ENCODE measurements at places on chromosomes 11 and 22.
A peak's percentile ranks its signal among the peaks of the same experiment; 100 is the strongest.

- H3K27ac ChIP-seq: no peak overlapping the region
- no peaks in the 10 kb centered on the region for H3K36me3 ChIP-seq
- H3K4me3 ChIP-seq: peak overlapping the region; percentile 25
- no peak for DNase-seq
- peaks cover 13% of the 10 kb centered on the region for H3K4me1 ChIP-seq
Observed at GRCh38 chr11:123653827-123654565, 428 bp downstream of the SCN3B start.

DNA sequence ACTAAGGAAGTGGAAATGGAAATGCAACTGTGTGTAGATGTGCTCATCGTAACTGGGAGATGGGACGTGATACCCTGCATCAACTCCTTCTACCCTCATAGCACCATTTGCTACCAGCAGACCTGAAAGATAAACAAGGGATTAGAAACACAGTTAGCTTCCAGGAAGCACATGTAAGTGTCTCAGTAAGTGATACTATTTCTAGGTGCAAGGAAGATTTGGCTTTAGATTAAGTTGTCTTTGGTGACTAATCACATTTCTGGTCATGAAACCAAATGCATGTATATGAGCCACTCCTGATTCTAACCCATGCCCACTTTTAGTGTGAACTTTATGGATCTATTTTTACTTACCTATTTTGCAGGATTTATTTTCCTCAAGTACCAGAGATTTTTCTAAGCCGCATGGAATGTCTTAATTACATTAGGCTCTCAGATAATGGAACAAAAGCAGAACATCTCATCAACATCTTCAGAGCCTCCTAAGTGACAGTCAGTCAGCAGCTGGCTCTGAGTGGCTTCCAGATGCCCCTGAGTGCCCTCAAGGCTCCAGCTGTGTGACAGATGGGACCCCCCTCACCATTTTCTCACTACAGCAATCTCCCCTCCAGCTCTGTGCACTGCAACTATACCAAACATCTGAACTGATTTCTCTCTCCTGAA is 21.2 kb downstream of the SLC5A12 start:
- no peaks in the 10 kb centered on the region for H3K27me3 ChIP-seq
- no peak for DNase-seq
- H3K36me3 ChIP-seq: no peaks in the 10 kb centered on the region
- H3K27ac ChIP-seq: no peak overlapping the region

DNA sequence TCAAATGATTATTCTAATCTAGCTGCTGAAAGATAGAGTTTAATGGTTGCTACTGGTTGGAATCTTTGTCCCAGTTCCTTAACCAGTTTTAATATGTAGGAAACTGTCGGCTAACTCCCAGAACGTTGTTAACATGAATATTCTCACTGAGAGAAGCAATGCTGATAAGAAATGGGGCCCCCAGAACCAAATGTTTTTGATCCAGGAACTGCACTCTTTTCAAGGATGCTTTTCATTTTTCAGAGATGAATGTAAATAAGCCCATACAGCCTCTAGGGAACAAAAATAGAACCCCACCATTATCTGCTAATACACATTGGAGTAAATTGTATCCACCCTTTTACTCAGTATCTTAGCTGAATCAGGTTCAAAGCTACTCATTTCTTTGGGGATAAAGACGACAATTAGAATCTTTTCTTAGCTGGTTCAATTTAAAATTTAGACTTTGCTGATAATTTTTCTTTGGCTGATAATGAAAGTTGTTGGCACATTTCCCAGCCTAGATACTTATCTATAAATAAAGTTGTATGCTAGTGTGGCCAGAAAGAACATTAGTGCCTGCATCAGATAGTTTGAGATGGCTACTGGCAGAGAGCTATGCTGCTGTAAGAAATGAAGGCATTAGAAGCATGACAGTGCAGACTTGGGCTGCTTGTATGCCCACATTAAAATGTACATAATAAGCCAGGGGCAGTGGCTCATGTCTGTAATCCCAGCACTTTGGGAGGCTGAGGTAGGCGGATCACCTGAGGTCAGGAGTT is 323.3 kb upstream of the PDGFD start:
- H3K4me3 ChIP-seq: no peak overlapping the region
- H3K27me3 ChIP-seq: no peaks in the 10 kb centered on the region
- no peak overlapping the region for H3K27ac ChIP-seq
- H3K36me3 ChIP-seq: no peaks in the 10 kb centered on the region
- no peak for DNase-seq

DNA sequence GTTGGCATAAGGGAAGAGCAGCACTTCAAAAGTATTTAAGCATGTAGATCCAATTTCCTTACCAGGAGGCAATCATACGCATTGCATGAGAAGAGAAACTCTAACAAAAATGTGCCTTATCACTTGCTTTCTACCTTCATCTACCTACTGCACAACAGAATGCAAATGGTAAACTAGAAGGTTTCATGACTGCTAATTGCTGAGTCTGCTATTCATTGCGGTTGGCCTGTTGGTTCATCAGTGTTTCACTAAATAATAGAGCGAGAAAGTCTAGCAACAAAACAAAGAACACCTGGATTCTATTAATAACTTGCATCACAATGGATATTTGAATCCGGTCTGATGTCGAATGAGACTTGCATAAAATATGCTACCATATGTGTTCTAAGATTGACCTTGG is 229.0 kb downstream of the OPCML start:
- H3K27ac ChIP-seq: no peak overlapping the region
- no peaks in the 10 kb centered on the region for H3K27me3 ChIP-seq
- no peak for DNase-seq
- H3K36me3 ChIP-seq: no peaks in the 10 kb centered on the region
- no peak overlapping the region for H3K4me3 ChIP-seq
- H3K4me1 ChIP-seq: no peaks in the 10 kb centered on the region

GRCh38 chr11:71082454-71082853 is 169.9 kb downstream of the SHANK2 start:
- no peak for DNase-seq
- no peak overlapping the region for H3K4me3 ChIP-seq
- no peaks in the 10 kb centered on the region for H3K4me1 ChIP-seq
- no peaks in the 10 kb centered on the region for H3K36me3 ChIP-seq

DNA sequence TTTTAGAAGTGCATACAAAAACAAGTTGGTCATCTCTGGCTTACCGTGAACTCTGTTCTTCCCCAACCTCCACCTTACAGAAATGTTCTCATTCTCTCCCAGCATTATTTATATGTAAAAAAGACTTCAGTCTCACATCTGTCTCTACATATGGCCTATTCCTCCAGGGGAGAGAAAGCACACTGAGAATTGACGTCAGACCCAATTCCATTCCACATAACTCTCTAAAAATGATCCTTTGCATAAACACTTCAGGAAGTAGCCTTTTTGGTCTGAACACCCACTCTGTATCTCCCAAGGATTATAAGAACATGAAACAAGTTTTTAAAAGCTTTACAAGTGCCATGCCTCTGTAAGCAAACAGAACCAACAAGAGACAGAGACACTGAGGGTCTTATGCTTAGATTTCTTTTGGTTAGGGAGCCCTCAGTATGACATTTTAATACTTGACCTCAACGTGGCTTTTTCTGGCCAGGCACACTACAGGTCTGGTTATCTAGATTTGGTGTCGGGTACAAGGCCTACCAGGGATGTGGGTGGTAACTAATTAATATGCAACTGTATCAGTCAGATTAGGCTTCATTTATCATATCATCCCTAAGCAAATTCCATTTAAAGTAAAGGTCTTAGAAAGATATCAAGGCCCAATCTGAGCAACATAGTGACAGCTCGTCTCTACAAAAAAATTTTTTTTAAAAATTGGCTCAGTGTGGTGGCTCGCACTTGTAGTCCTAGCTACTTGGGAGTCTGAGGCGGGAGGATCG is 48.5 kb upstream of the PPP2R1B start:
- no peak overlapping the region for H3K4me3 ChIP-seq
- H3K4me1 ChIP-seq: no peaks in the 10 kb centered on the region
- H3K27me3 ChIP-seq: no peaks in the 10 kb centered on the region
- no peak for DNase-seq

- H3K27me3 ChIP-seq: peaks cover 18% of the 10 kb centered on the region
- H3K4me3 ChIP-seq: no peak overlapping the region
- DNase-seq: no peak
- peaks cover 27% of the 10 kb centered on the region for H3K4me1 ChIP-seq
- no peak overlapping the region for H3K27ac ChIP-seq
- no peaks in the 10 kb centered on the region for H3K36me3 ChIP-seq
Observed at GRCh38 chr11:19718951-19719350, 6.3 kb downstream of the NAV2 start.

DNA sequence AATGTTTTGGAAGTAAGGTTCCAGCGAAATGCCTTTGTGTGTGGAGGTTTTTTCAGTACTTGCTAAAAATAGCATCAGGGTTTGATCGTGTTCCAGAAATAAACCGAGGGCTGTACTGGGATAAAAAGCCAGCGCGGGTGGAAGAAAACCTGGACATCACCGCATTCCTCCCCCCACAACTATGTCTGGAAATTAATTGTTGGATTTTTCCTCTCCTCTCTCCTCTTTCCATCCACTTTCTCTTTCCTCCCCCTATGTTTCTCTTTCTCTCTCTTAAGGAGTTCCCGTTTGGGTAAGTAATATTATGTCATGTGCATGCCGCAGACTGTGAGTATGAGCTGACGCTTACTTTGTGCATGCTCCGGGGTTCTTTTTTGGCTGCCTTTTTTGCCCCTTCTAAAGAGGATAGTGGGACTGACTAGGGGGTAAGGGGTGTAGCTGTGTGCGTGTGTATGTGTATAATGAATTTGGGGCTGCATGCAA is 104.2 kb upstream of the HSD17B12 start:
- no peak for DNase-seq
- H3K27me3 ChIP-seq: peaks cover 39% of the 10 kb centered on the region
- no peak overlapping the region for H3K27ac ChIP-seq
- H3K4me3 ChIP-seq: no peak overlapping the region

DNA sequence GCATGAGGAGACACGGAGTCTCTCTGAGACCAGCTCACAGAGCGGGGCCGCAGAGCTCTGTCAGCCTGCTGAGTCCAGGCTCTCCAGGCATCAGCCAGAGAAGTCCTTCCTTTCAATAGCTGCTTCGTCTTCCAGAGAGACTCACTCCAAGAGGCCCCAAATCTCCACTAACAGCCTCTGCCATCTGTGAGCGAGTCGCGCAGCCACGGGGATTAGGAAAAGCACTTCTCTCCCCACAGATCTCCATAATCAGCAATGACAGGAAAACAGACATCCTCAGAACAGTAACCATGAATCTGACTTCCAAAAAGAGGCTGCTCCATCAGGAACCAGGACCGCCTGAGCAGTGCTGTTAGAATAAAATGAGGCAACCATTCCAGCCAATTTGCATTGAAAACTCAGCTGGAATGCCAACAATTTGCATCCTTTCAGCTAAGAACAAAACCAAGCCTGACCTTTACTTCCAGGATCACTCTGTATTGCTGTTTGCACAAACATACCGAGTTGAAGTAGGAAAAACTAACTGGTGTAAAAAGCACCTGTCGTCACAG is 65.4 kb downstream of the SMCO4 start:
- no peaks in the 10 kb centered on the region for H3K27me3 ChIP-seq
- H3K36me3 ChIP-seq: no peaks in the 10 kb centered on the region
- no peak overlapping the region for H3K27ac ChIP-seq
- DNase-seq: no peak
- no peaks in the 10 kb centered on the region for H3K4me1 ChIP-seq

DNA sequence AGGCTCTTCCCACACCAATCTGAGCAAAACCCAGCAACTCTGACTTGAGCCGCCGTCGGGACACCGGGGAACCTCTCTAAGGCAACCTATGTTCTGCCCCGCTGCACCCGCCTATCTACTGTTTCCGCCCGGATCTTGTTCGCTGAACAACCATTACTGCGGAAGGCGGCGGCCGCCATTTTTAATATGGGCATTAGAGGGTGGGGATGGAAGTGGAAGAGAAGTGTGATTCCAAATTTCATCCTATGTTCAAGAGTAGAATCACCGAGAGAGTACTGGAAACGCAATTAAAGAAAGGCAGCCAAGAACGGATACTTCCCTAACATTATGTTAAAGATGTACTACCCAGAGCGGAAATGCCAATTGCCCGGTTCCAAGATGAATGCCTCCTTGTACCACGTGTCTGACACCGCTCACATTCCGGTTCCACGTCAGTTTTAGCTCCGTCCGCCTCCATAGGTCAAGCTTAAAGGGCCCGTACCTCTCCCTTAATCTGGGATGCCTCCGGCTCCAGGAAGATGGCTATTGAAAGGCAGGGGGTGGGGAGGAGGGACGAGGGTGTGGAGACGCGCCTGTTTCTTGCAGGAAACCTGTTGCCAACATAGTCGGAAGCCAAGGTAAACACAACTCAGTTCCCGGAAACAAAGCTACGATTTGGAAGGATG is at the start of gene DPAGT1:
TSS of gene DPAGT1 (minus strand) at position 95 of the 665 bp plus-strand sequence. CDS start 198 bp downstream, outside the sequence.
- H3K27me3 ChIP-seq: no peaks in the 10 kb centered on the region
- peak within 1 kb of the TSS; percentile 69 for H3K4me3 ChIP-seq
- DNase-seq: peak; percentile 78
- peak within 1 kb of the TSS; percentile 77 for H3K27ac ChIP-seq
- peaks cover 34% of the 10 kb centered on the region for H3K4me1 ChIP-seq

GRCh38 chr11:33461369-33462125 is 204.4 kb downstream of the HIPK3 start:
- no peak overlapping the region for H3K4me3 ChIP-seq
- no peaks in the 10 kb centered on the region for H3K36me3 ChIP-seq
- H3K27me3 ChIP-seq: no peaks in the 10 kb centered on the region
- no peak for DNase-seq
- no peaks in the 10 kb centered on the region for H3K4me1 ChIP-seq
- no peak overlapping the region for H3K27ac ChIP-seq

DNA sequence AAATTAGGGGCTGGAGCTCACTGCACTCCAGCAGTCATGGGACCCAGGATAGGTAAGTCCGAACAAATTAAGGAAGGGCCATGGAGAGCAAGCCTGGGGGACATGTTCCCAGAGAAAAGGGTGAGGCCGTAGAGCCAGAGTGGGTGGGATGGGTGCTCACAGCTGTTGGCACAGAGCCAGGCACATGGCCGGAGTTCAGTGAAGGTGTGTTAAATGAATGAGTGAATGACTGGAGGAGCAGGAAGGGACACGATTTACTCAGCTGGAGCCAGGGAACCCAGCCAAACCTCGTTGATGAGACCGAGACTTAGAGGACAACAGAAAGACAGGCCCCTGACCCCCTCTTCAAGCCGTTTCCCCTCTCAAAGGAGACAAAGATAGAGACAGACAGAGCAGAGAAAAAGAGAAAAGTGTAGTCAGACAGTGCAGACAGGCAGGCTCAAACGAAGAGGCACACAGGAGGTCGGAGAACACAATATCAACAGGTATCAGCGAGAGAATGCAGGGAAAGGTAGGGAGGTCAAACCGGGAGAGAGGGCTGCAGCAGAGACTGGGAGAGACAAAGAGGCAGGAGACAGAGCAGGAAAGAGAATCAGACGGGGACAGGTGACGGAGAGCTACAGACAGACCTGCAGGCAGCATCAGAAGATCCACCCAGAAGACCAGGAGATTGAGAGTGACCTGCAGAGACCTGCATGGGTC is 590 bp downstream of the SLCO2B1 start:
- H3K36me3 ChIP-seq: no peaks in the 10 kb centered on the region
- no peaks in the 10 kb centered on the region for H3K27me3 ChIP-seq
- no peak for DNase-seq
- no peak overlapping the region for H3K27ac ChIP-seq
- no peak overlapping the region for H3K4me3 ChIP-seq
- peaks cover 7% of the 10 kb centered on the region for H3K4me1 ChIP-seq

Measured in natural killer cell (primary cell).